ENCODE measurements at places on chromosomes 6 and 20.

- DNase-seq = no peak
These were observed 20.0 kb downstream of the VTA1 start for GRCh38 chr6:142167071-142167470.

GRCh38 chr6:138086573-138087196 is 20.5 kb downstream of the PERP start:
- no peak for DNase-seq

GRCh38 chr6:165231581-165232561 is 77.5 kb downstream of the C6orf118 start:
- DNase-seq = no peak

DNA sequence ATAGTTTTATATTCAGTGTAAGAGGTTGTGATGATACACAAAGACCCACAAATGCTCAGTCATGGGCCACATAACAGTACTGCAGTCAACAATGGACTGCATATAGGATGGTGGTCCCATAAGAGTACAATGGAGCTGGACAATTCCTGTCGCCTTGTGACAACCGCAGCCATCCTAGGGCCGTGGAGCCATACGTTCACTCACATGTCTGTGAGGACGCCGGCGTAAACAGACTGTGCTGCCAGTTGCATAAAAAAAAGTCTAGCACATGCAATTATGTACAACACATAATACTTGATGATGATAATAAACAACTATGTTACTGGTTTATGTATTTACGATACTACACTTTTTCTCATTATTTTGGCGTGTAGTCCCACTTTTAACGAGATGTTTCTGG is 30.9 kb downstream of the BFSP1 start:
- no peak for DNase-seq

- no peak for DNase-seq
These were observed 49.0 kb downstream of the PTPRT start for GRCh38 chr20:43140726-43141125.

- no peak for DNase-seq
These were observed 586.3 kb downstream of the HTR1B start for GRCh38 chr6:76876922-76877553.

Data from stimulated activated CD4-positive, alpha-beta T cell treated with anti-CD3 and anti-CD28 coated beads, Interleukin-1b, Interleukin-23, amount 100 ng/mL, for 24 hours (primary cell).